ENCODE measurements at places on chromosomes 1 and 21. TPM values are rescaled to one million over a fixed set of nuclear protein-coding genes. Genes with fewer than 3 reads are reported as not detected.

DNA sequence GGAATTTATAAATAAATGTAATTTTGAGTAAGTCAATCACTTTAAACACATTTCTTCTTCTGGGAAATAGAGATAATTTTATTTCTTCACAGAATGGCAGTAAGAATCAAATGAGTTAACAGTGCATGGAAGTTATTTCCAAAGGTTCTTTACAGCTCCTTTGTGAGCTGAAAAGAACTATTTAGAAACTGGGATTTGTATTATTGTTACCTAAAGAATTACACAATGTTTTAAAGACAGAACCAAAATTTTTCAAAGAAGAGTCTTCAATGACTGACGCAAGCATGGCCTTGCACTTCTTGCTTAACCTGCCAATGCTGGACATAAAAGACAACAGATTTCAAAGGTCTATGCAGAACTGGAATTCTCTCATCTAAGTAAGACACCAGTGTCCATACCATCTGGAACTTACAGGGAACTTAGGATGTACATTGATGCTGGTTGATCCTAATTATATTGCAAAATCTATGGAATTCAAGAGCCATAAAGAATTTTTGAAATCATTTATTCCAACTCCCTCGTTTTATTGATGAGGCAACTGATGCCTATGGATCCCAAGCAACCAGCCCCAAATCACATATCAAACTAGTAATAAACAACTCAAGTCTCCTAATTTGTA, 2.7 kb downstream of the COLGALT2 start:
- no peak for DNase-seq

The TCHH gene
- 0.12 TPM for total RNA-seq

DNA sequence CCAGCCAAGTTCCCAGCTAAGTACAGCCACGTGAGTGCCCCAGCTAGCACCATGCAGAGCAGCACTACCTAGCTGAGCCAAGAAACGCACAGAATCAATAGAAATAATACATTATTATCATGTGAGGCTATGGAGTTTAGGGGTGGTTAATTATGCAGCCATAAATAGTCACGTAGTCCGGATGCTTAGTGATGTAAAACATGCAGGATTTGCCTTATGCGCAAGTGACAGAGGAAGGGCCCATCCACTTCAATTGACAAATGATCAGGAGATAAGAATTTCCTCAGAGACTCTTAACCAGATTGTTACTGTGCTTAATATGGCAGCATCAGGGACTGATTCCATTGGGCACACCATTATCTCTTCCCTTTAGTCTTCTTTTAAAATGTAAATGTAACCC, 44.8 kb upstream of the DUSP10 start:
- no peak for DNase-seq

GRCh38 chr1:60878323-60878722, 204.0 kb upstream of the NFIA start:
- DNase-seq: no peak
